Jurkat, Clone E6-1 (cell line): ENCODE measurements at places on chromosomes 13 and 19.

DNA sequence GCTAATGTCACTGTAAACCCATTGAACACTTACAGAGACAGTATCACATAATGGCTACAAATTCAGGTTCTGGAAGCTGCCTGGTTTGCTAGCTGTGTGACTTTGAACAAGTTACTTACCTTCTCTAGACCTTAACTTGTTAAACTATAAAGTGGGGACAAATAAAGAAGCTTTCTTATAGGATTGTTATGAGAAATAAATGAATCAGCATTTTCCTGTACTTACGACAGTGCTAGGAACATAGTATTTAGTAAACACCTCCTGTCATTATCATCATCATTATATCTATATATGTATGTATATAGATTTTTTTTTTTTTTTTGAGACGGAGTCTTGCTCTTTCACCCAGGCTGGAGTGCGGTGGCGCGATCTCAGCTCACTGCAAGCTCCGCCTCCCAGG is 54.9 kb downstream of the CDK8 start:
- no peak for DNase-seq

GRCh38 chr13:110283736-110284517 is 23.0 kb downstream of the COL4A1 start:
- no peak for DNase-seq

- peak; percentile 27 for DNase-seq
These were observed 47.6 kb downstream of the PTPRS start for GRCh38 chr19:5292822-5293611.

DNA sequence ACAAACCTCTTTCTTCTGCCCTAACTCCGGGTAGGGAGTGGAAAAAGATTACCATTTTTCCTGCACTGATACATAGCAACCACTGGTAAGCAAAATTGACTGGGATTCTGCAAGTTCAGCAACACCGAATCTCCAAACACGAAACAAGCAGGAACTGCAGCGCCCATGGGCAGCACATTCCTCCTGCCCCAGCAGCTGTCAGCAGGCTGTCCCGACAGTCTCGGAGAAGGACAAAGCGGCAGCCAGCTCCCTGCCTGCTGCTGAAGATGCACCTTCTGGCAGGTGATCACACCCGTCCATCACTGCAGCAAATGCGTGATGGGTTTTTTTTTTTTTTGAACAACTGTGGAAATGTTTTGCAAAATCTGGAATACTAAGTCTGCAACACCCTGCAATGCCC is 6.7 kb downstream of the TMTC4 start:
- DNase-seq: no peak

DNA sequence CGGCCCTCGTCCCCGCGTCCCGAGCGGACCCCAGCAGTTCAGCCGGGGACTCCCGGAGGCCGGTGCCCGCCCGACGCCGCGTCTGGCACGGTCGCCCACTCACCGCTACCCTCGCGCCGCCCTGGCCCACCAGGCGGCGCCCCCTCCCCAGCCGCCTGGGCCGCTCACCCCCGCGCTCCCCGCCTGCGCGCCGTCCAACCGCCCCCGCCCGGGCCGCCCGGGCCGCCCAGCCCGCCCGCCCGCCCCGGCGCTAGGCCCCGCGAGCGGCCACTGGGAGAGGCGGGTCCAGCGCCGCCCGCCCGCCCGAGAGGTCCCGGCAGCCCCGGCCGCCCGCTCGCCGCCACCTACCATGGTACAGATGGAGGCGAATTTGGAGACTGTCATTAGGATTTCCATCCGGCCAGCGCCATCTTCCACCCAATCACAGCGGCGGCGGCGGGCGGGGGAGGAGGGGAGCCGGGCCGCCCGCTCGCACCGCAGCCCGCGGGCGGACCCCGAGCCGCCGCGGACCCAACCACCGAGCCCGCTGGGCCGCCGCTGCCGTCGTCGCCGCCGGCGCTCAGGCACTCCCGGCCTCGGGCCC is at the start of gene USP12:
USP12 (minus strand) TSS at position 568 of the 583 bp plus-strand sequence; CDS start at position 396, 172 bp downstream.
- DNase-seq: no peak

DNA sequence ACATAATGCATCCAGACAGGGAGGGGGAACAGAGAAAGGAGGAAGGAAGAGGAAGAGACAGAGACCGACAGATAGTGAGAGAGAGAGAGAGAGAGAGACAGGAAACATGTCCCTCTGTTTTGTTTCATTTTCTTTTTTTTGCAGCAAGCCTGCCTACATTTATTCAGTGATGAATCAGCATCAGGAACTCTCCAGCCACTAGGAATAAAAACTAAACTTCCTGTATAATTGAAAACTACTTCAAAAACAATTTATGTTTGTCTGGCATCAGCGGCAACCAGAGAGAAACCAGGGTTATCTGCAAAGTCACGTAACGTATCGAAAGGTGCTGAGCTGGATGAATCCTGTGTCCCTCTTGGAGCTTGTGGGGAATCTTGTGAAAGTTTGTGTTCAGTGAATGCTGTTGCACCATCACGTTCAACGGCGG is 148.6 kb upstream of the SOX21 start:
- peak; percentile 4 for DNase-seq

- DNase-seq: no peak
These were observed 595.4 kb downstream of the DIAPH3 start for GRCh38 chr13:59568306-59568705.

DNA sequence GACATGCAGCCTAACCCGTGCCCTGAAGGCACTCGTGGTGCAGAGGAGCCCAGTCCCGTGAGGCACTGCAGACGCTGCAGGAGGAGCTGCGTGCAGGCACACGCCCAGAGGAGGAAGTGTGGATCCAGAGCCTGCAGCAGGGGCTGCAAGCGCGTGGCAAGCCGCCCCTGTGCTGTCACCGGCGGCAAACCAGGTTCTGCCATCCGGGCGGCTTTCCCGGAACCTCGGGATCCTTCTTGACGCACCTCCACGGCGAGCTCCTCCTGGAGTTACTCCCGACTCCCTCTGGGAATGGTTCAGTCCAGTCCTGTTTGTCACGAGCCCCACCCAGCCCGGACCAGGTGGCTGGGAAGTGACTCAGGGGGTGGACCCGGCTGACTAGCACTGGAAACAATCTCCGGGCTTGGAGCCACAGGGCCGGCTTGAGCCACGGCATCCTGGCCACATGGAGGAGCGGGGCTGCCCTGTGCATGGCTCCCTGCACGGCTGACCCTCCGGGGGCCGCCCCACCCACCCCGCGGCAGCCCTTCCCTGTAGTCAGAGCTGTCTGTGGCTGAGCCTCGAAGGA is 10.2 kb downstream of the DPP9 start:
- no peak for DNase-seq

DNA sequence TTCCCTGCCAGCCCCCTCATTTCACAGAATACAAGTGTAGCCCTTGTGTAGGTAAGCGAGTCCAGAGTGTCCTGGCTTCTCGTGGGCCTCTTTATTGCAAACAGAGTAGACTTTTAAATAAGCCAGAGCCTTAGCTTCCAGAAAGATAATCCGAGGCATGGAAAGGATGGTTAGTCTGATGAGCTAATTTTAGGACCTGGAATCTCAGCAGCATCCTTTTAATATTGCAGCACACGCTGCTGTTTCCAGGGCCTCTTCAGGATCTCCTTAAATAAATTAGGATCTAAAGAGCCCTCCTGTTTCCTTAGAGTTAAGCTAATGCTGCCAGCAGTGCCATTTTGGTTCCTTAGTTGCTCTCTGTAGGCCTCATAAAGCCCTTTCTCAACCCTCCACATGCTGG is 99.2 kb downstream of the RFC3 start:
- DNase-seq: no peak

DNA sequence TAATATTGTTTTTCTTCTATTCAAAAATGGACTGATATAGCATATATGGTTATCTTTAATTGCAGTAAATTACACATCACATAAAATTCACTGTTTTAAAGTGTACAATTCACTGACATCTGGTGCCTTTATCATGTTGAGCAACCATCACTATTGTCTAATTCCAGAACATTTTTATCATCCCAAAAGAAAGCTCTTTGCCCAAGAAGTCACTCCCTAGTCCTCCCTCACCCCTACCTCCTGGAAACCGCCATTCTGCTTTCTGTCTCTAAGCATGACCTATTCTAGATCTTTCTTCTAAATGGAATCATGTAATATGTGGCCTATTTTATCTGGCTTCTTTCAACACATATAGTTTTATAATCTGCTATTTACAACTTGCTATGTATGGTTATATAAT is 525.6 kb downstream of the DCT start:
- no peak for DNase-seq

DNA sequence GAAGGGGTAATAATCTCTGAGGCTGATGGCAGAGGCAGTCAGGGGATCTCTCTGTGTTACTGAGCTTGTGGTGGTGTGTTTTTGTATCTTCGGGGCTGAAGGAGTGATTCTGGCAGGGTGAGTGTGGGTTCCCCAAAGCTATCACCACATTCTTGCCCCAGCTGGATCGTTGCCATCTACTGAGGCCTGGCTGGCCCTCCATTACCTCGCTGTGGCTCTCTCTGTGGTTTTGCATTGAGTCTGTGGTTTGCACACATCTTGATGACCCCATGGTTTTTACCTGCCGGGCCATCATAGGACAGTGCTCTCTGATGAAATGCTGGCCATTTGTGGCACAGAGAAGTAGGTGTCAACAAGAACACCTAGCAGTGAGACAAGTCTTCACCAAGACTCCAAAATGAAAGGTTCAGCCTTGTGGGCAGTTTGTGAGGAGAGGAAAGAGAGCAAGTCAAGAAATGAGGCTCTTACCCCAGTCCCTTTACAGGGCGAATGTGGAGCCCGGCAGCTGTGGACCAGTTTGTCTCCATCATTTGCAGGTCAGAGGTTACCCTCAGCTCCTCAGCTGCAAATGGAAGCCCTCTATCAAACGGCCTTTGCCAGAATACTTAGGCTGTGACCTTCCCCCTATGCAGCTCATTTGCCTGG is 69.0 kb upstream of the NPAS1 start:
- no peak for DNase-seq

- DNase-seq: no peak
These were observed 13.6 kb upstream of the FCHO1 start for GRCh38 chr19:17737690-17738153.

- DNase-seq: no peak
These were observed 33.8 kb downstream of the PEX11G start for GRCh38 chr19:7454998-7455397.

DNA sequence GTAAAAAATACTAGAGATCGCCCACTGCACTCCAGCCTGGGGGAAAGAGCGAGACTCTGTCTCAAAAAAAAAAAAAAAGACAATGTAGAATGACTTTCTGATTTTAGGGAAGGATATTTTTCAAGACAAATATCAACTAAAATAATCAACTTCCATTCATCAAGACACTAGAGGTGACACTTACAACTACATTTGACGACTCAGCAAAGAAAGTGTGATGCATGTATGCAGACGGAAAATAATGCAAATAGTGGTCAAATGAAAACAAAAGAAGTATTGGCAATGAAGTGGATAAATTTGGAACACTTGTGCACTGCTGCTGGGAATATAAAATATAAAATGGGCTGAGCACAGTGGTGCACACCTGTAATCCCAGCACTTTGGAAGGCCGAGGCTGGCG is 12.2 kb downstream of the TMEM161A start:
- no peak for DNase-seq

- no peak for DNase-seq
These were observed 1.9 kb downstream of the BTBD2 start for GRCh38 chr19:2013683-2013961.

- DNase-seq: no peak
These were observed 362.4 kb downstream of the ENOX1 start for GRCh38 chr13:43424412-43424811.

DNA sequence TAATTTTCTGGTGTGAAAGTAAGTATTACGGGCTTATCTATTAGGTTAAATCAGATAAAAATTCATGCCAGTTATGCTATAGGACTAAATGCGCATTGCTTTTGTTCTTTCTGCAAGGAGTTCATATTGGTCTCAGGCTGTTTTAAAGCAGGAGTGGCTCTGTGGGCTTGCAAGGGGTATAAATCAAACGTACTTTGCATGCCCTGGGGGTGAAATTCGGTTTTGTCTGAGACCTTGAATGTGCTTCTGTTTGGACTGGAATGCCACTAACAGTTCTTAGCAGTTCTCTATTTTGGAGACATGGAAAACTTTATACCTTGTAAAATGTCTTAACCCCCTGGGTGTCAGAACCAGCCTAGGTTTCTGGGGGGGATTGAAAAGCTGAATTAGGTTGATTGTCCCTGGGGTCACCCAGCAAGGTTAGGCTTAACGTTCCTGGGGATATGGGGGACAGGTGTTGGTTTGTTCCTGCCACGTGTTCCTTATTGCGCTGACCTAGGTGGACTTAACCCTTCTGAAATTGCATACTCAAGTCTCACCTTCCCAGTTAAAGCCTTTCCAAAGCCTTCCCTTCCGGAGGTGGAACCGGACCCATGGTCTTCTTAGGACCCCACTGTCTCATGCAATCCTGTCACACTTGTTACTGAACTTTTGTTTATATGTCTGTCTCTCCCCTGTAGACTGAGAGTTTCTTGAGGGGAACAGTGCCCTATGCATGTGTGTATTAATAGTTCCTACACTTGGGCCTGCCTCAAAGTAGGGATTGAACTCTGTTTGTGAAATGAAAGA is 182.2 kb downstream of the LMO7 start:
- no peak for DNase-seq

DNA sequence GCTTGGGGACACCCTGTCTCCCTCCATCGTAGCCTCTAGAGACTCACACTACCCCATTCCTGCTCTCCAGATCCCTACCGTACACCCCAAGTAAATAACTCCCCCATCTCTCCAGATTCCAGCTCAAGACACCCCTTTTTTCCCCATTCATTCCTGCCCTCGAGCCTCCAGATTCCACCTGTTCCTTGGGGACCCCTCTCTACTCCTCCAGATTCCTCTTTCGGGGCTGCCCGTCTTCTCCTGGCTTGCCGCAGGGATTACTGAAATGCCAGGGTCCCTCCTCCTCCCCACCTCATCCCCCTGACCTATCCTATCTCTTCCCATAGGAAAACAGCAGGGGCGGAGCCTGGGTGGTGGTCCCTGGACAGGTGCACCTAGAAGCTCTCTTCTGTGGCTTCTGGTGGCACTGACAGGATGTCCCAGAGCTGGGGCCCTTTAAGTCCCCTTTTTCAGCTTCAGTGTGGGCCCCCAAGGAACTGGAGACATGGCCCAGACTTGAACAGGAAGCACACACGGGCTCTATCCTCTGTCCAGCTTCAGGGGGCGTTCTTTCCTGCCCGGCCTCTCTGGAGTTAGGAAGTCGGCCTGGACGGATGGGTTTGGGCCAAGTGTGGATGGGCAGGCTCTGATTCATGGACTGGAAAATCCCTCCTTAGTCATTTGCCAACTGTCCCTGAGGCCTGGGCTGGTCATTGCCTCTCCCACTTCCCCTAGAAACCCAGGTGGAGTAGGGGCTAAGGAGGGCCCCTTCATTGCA is 1.2 kb downstream of the ZSWIM4 start:
- no peak for DNase-seq

GRCh38 chr13:85163063-85163462 is 636.2 kb downstream of the SLITRK6 start:
- no peak for DNase-seq
